SIG-M5 (cell line): ENCODE measurements at places on chromosomes 6 and 20.

DNA sequence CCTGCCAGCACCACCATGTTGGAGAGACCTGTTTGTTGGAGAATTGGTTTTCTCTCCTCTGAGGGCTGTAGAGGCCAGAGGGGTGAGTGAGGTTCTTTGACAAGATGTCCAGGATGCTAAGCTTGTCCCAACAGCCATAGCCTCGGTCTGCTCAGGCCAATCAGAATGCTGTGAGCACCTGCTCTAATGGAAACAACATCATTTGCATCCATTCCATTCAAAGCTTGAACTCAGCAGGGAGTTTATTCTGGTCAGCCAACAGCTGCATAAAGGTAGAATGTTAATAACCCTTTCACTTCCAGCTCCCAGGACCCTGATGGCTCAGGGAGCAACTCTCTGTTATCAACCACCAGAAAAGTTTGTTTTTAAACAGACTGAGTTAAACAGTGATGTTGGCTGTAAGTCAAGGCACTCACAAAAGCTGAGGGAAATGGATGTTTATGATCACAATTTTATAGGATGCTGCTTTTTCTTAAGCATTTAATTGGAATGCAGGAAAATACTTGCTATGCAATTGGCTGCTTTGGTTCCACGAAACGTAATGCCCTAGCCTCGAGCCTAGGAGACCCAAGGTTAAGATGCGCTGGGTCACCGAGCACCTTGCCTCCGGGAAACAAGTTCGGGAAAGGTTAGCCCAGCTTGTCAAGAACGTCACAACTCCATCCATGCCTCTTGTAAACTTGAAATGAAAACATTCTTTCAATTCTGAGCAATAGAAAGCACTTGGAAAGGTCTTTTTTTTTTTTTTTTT, 155.2 kb downstream of the NFATC2 start:
- DNase-seq: no peak

GRCh38 chr20:25543068-25543467, 42.3 kb downstream of the NINL start:
- no peak for DNase-seq

DNA sequence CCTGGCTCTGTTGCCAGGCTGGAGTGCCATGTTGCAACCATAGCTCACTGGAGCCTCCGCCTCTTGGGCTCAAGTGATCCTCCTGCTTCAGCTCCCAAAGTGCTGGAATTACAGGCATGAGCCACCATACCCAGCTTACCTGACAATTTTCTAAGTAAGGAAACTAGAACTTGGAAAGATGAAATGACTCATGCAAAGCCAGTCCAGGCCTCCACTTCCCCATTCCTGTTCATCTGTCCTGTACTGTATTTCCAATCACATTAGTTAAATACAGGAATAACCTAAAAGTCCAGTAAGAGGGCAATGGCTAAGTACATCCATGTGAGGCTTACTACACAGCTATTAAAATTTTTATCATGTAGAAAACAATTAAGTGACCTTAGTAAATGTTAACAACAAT, 8.3 kb upstream of the ADGB start:
- DNase-seq: no peak

DNA sequence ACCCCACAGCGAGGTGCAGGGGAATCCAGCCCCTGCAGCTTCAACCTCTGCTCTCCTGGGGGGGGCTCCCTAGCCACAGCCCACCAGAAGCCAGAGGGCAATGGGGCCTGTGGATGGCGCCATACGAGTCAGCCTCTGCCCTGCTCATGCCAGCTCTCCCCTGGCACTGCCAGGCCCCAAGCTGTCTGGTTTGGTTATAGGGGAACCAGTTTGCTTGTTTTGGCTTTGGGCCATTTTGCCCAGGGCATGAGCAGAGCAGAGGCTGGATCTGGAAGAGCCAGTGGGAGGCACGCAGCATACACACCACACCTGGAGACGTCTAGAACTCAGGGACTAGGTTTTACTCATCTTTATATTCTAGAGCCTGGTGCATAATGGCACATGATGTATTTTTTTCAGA, 66.7 kb upstream of the SLC22A16 start:
- no peak for DNase-seq

GRCh38 chr20:36162272-36162966, 7.9 kb downstream of the EPB41L1 start:
- no peak for DNase-seq

DNA sequence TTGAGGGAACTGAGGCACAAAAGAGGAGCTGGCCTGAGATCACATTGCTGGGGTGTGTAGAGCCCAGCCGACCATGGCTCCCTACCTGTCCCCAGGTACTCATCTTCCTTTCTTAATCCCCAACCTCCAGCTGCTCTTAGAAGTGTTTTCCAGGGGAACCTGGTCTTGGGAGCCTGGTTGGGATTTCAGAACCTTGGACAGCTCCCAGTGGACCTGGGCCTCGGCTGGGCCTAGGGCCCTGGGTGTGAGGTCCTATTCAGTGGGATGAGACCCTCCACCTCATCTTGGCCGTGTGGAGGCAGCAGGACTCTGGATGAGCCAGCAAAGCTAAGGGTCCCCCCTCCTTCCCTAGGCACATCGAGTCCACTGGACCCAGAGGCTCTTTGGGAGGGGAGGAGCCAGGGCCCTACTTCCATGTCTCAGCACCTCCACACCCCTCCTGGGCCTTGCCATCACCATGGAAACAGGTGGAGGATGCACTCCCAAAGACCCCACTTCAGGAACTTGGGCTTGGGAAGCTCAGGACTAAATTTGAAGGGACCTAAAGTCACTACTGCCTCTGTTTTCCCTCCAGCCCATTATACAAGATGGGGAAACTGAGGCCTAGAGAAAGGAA, 38.5 kb downstream of the DLGAP4 start:
- no peak for DNase-seq
